ENCODE measurements at places on chromosomes 1 and 21.

DNA sequence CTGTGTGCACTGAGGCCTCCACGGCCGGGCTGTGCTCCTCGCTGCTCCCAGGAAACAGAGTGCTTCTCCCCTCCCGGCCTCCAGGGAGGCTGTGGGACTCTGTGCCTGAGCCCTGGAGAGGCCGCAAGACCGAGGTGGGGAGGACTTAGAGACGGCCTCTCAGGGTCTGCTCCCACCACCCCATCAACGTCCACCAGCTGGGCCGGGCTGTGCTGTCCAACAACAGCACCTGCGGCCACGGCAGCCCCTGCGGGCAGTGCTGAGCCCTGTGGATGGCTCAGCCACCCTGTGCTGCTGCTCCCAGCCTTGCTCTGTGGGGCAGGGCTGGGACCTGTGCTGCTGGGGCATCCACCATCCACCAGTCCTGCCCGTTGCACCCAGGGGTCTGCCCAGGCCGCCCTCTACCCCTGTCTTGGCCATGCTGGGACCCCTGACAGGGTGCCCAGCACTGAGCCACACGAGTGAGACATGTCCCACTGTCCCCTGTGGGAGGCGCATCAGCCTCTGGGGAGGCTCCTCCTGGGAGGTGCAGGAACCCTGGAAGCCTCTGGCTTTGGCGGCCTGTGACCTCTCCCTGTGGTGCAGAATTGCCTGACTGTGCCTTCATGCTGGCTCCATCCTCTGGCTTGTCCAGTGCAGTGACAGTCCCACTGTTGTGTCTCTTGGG lies 31.2 kb upstream of the LRRC3 start:
- DNase-seq, result no peak

- no peak for DNase-seq
Observed at GRCh38 chr1:229258757-229259060, 12.2 kb upstream of the RAB4A start.

DNA sequence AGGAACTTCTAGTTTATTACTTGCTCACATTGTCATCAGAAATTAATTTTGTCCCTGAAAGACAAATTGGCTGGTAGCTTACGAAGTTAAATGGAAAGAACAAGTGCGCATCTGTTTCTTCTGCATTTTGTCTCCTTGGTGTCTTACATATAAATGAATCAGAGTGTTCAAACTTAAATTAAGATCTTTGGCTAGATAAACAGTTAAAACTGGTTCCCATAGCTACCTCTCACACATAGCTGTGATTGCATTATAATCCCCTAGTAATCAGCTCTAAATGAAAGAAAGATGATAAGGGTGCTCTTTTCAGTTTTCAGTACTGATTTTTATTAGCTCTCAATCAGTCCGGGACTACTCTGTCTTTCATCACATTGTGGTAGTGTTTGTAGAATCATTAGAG lies 124.2 kb upstream of the LMO4 start:
- no peak for DNase-seq

- no peak for DNase-seq
Observed at GRCh38 chr1:8022395-8023286, 3.5 kb downstream of the ERRFI1 start.

- DNase-seq, result no peak
Observed at GRCh38 chr1:47984175-47984789, 12.9 kb downstream of the TRABD2B start.

GRCh38 chr1:202982715-202983430 lies 15.8 kb upstream of the CYB5R1 start:
- no peak for DNase-seq

- DNase-seq, result no peak
Observed at GRCh38 chr1:224182057-224182865, 779 bp upstream of the DEGS1 start.

DNA sequence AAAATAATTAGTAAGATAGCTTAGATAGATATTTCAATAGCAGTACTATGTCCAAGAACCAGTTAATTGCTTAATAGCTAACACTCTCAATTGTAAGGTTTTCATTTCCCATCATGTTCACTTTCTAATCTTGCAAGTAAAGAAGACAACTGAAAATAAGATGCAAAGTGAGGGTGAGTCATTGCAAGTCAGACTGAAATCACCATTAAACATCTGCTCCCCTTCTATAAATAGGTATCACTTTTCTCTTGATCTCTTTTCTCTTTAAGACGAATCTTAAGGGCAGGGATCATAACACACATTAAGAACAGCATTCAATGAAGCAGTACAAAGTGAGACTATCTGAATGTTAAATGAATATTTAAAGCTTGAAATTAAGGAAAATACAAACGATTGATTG lies 40.4 kb downstream of the UBR4 start:
- peak; percentile 31 for DNase-seq

GRCh38 chr21:38396325-38396724 lies 102.0 kb downstream of the ERG start:
- no peak for DNase-seq

DNA sequence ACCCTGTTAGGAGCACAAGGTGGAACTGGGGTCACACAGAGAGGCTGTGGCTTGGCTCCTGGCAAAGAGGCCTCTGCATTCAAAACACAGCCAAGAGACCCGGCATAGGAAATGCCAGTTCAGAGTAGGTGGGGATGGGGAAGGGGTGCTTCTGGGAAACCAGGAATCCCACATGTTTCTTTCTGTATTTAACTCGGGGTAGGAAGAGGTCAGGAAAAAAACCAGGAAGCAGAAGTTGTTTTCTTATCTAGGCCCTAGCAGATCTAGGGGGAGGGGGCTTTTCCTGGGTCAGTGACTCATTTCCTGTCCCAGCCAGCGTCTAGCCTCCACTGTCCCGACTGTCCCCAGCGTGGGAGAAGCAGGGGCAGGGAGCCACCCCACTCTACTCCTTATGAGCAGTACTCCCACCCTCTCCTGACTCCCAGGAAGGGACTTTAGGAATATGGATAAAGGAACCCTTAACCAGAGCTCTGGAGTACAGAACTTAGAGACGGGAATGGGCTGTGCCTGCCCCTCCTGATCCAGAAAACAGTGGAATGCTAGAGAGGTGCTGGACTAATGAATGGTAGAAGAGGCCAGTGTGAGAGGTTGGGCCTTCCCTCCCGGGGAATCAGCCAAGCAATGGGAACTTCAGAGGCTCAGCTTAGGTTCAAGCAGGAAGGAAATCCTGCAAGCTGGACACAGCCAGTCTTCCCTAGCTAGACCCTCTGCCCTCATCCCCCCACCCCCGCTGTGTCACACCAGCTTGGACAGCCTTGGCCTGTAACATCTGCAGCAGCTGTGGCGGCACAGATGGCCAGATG lies 5.7 kb downstream of the FHL3 start:
- peak; percentile 39 for DNase-seq

GRCh38 chr1:248627971-248628844 lies 6.7 kb downstream of the OR2T11 start:
- DNase-seq, result no peak

GRCh38 chr1:87636198-87636892 lies 307.7 kb downstream of the LMO4 start:
- DNase-seq, result no peak

- DNase-seq, result peak; percentile 8
Observed at GRCh38 chr1:5888606-5889211, 103.5 kb downstream of the NPHP4 start.

- DNase-seq, result no peak
Observed at GRCh38 chr1:170567214-170567613, 35.2 kb downstream of the GORAB start.

DNA sequence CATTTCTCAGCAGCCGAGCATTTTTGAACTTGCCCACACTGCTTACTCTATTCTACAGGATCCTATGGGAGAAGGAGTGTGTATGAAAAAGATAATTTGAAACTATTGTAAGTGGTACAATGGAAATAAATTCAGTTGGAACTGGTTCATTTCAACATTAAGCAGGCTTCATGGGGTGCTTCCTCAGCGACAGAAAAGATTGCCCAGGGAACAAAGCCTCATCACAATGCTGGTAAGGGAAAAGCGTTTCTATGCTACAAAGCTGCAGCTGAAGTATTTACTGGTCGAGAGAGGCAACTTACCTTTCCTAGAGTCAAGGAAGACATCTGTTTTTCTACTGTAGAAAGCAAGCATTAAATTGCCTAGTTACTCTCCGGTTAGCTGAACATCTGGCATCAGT lies 568.2 kb upstream of the ZP4 start:
- DNase-seq, result no peak

DNA sequence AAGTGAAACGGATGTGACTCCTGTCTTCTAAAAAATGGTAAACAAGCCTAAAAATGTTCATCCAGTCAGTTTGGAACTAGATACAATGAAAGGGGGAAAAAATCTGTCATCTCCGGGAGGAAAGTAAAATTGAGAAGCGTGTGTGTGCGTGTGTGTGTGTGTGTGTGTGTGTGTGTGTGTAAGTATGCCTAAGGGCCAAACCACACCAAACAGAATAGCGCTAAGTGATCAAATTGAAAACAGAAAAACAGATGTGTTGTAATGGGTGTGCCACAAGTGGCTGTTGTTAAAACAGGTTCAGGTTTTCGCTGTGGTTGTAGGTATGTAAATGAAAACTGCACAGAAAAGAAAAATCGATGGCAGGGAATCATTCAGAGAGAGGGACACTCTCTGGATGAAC lies 106.7 kb downstream of the RNF220 start:
- no peak for DNase-seq

- no peak for DNase-seq
Observed at GRCh38 chr21:32712043-32712442, 15.8 kb downstream of the SYNJ1 start.

DNA sequence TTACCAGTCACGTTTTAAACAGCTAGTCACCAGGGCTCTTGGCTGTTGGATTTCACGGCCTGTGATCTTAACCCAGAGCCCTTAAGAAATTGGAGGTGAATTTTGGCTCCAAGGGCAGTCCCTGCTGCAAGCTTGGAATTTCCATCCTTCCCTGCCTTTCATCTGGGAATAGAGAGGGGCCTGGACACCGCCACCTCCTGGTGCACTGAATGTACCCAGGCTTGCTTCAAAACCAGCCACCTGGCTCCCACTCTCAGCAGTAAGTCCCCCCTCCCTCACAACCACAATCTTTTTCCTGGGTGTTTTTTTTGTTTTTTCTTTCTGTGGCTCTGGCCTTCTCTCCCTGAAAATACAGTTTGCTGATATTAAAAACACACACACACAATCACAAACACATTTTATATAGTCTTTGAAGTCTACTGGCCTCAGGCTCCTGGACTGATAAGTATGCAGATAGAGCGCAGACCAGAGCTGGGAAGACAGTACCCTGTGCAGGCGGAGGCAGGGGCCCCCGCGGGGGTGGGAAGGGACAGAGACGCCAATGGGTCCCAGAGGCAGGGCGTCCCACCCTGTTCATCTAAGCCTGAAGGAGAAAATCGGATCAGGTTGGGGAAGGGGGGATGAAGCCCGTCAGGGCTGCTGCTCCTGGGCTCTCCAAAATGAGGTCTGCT lies 65.8 kb upstream of the IGSF21 start:
- DNase-seq, result no peak

DNA sequence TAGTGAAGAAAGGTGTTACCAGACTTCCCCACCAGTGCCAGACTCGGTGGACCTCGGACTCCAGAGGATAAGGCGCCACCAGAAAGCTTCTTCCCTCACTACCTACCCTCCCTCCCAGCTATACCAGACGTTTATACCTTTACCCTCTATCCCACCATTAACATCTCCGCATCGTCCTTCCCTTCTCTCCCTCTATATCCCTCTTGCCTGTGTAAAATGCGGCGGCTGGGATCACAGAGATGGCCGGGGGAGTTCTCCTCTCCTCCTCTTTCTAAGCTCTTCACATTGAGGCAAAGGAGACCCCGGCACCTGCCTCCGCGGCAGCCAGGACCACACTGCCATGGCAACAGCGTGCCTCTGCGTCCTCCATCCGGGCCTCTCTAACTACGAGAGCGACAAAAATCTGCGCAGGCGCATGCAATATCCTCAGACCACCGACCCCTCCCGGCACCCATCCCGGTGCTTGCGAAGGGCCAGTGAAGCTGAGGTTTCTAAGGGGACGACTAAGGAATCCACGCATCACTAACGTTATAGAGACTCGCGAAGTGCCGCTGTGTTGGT lies at the start of gene CCDC181:
TSS of gene CCDC181 (minus strand) at position 394 of the 561 bp plus-strand sequence. CDS start 2,547 bp downstream, outside the sequence.
- no peak for DNase-seq

DNA sequence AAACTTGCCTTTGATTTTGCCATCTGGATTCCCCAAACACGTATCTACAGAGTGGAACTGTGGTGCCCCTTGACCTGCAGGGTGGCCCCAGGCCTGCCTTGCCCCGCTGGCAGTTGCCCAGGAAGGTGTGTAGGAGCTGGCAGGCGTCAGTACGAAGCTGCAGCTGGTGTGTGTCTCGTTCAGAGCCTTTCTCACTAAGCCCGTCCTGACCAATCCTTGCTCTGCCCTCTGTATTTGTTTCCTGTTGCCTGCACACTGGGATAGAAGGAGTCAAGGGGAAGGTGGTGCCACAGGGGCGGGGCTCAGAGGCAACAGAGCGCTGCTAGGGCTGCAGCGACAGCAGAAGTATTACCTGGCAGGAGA lies 5.2 kb upstream of the VSIG8 start:
- DNase-seq, result no peak

- DNase-seq, result no peak
Observed at GRCh38 chr1:63633281-63633680, 40.1 kb downstream of the PGM1 start.

DNA sequence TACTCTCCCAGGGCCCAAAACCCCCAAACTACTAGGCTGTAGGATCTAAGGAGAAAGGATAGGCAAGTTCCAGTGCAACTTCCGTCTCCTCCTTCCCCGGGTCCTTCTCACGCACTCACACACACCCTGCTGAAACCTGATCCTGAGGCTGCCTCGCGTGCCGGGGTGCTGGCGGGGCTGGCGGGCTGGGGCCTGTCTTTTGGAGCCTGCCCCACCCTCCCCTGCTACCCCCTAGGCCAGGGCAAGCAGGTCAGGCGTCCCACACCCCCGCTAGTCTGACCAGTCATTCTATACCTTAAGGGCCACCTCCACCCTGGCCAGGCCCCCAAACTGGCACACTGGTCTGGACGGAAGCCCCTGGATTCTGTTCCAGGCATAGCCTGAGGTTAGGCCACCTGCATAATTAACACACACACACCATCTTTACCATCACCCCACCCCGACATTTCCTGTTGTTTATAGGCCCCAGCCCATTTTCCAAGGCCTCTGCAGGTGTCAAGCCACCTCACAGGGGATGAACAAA lies 48.3 kb upstream of the ARTN start:
- DNase-seq, result no peak
